ENCODE measurements at places on chromosomes 4 and X. TPM values are rescaled to one million over a fixed set of nuclear protein-coding genes. Genes with fewer than 3 reads are reported as not detected.

- H3K27me3 ChIP-seq, result peaks cover 97% of the 10 kb centered on the region
- no peak overlapping the region for H3K27ac ChIP-seq
- H3K36me3 ChIP-seq, result no peaks in the 10 kb centered on the region
- peak; percentile 85 for DNase-seq
- peaks cover 32% of the 10 kb centered on the region for H3K4me1 ChIP-seq
Measured at GRCh38 chr4:80202190-80202711, 4.9 kb downstream of the PRDM8 start.

DNA sequence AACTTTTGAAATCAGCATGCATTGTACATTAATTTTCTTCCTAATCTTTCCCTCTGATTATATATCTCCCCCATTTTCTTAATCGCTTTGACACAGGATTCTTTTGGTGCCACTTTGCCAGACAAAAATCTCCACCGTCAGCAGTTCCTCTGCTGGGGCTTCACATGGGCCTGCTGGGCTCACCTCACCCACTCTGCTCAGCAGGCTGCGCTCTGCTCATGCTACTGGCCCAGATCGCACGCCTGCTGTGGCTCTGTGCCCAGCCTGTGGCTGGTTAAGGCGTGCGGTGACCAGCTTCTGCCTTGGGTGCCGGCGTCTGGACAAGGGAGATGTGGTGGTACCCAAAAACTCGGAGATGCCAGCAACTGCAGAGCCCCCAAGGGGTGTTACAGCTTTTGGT lies 31.1 kb downstream of the UCHL1 start:
- DNase-seq, result no peak
- H3K4me1 ChIP-seq, result no peaks in the 10 kb centered on the region
- H3K27ac ChIP-seq, result no peak overlapping the region
- peaks cover 6% of the 10 kb centered on the region for H3K36me3 ChIP-seq
- no peak overlapping the region for H3K4me3 ChIP-seq
- H3K27me3 ChIP-seq, result 0 out of 2 replicates have a peak, but pooled peaks cover 2% of the 10 kb centered on the region

F8A1 gene
- 30.2 TPM for total RNA-seq

GRCh38 chr4:39096847-39097246 lies 34.8 kb downstream of the KLHL5 start:
- 0 out of 2 replicates have a peak, but pooled peaks cover 3% of the 10 kb centered on the region for H3K4me1 ChIP-seq
- H3K4me3 ChIP-seq, result no peak overlapping the region
- H3K27me3 ChIP-seq, result no peaks in the 10 kb centered on the region
- H3K27ac ChIP-seq, result no peak overlapping the region
- DNase-seq, result no peak
- H3K36me3 ChIP-seq, result no peaks in the 10 kb centered on the region

- DNase-seq, result no peak
- no peaks in the 10 kb centered on the region for H3K27me3 ChIP-seq
- H3K36me3 ChIP-seq, result 0 out of 2 replicates have a peak, but pooled peaks cover 2% of the 10 kb centered on the region
- H3K4me1 ChIP-seq, result peaks cover 27% of the 10 kb centered on the region
Measured at GRCh38 chr4:2757426-2757825, 1.3 kb upstream of the TNIP2 start.

CWH43 gene
- total RNA-seq, result not detected

AREG gene
- 0.32 TPM for total RNA-seq

TLR1 gene
- 0.34 TPM for total RNA-seq

DNA sequence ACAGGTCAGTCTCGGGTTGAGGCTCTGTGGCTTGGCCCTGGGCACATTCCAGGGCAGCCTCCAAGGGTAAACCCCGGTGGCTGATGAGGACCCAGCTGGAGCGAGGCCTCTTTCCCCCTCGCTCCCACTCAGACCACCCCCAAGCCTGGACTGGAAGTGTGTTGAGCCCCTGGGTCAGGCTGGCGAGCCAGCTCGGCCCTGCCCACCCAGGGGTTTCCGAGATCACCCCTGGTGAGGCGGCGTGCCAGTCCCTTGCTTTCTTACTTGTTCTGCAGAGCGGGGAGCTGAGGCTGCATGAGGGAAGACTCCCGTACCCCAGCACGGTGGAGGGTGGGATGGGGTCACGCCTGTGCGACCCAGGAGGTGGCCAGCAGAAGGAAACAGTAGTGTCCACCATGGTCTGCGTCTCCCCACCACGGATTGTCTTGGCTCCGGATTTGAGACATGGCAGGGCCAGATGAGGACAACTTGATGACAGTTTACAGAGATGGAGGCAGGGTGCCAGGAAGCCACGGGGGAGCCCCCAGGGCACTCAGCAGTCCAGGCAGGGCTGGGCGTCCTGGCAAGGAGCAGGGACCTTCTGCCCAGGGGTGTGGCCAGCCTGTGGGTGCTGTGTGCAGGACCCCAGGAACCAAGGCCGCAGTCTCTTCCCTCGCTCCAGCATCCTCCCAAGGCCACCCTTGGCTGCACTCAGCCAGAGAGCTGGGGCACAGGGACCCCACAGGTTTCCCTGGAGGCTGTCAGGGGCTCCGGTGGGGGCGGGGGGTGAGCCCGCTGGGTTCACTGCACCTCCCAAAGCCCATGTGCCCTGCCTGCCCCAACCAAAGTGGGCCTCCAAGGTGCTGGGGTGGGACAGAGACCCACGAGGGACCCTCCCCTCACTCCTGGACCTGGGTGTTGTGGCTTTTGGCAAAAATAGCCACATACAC lies 6.6 kb upstream of the FGFRL1 start:
- H3K4me3 ChIP-seq, result no peak overlapping the region
- peaks cover 84% of the 10 kb centered on the region for H3K27me3 ChIP-seq
- DNase-seq, result no peak
- H3K4me1 ChIP-seq, result peaks cover 6% of the 10 kb centered on the region
- no peak overlapping the region for H3K27ac ChIP-seq

- no peaks in the 10 kb centered on the region for H3K27me3 ChIP-seq
- DNase-seq, result no peak
- no peak overlapping the region for H3K4me3 ChIP-seq
- H3K27ac ChIP-seq, result no peak overlapping the region
- H3K4me1 ChIP-seq, result peaks cover 70% of the 10 kb centered on the region
Measured at GRCh38 chrX:45765767-45766166, 565.1 kb upstream of the DIPK2B start.
